ENCODE measurements at places on chromosomes 5 and 9. TPM values are rescaled to one million over a fixed set of nuclear protein-coding genes. Genes with fewer than 3 reads are reported as not detected.

The C7 gene
- 330 TPM for polyA plus RNA-seq

The SAPCD2 gene
- 0.78 TPM for polyA plus RNA-seq

The CDKN2B-AS1 gene
- 2.2 TPM for polyA plus RNA-seq

The ANKRD18A gene
- 14.2 TPM for polyA plus RNA-seq

The PPP2R2B gene
- polyA plus RNA-seq, result 36.6 TPM

Data from testis (tissue), 5 donors.